ENCODE measurements at places on chromosomes 16 and 17.
A peak's percentile ranks its signal among the peaks of the same experiment; 100 is the strongest.

- no peak for DNase-seq
These were observed 5.9 kb downstream of the RHBDF1 start for GRCh38 chr16:66309-67182.

DNA sequence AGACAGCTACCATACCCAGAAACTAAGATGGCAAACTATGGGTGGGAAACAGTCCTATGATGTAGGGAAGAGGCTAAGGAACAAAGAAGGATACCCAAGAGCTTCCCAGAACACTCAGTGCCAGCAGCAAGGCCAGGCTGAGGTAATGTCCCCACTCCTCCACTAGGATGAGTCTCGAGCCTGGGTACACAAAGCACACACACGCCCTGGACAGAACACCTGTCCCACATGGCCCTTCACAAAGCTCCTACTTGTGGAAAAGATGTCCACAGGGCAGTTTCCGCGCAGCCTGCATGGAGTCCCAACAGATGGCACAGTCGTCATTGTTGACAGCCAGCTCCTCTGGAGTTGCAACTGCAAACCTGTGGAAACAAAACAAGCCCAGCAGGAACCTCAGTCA, 23.9 kb downstream of the AMFR start:
- DNase-seq: no peak

DNA sequence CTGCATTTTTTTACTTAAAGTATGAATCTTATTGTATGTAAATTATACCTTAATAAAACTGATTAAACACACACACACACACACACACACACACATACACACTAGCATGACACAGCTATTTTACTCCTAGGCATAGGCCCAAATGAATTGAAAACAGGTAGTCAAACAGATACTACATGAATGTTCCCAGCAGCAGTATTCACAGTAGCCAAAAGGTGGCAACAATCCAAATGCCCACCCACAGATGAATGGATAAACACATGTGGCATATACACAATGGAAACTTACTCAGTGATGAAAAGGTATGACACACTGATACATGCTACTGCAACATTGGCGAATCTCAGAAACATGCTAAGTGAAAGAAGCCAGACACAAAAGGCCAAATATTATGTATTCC, 223.5 kb downstream of the CYB561 start:
- peak; percentile 34 for DNase-seq

GRCh38 chr17:8552577-8553320, 77.8 kb downstream of the MYH10 start:
- DNase-seq: no peak

DNA sequence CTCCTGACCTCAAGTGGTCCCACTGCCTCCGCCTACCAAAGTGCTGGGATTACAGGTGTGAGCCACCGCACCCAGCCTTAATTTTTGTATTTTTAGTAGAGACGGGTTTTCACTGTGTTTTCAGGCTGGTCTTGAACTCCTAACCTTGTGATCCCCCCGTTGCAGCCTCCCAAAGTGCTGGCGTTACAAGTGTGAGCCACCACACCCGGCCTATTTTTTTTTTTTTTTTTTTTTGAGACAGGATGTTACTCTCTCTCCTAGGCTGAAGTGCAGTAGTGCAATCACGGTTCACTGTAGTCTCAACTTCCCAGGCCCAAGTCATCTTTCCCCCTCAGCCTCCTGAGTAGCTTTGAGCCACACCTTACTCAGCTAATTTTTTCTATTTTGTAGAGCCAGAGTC, 3.1 kb upstream of the SNX11 start:
- DNase-seq: no peak

All from stimulated activated CD4-positive, alpha-beta T cell treated with anti-CD3 and anti-CD28 coated beads, Interleukin-4, amount 100 ng/mL, for 24 hours (primary cell).